GM23248 (cell line): ENCODE measurements at places on chromosomes 1 and 21. TPM values are rescaled to one million over a fixed set of nuclear protein-coding genes. Genes with fewer than 3 reads are reported as not detected.

Gene PROX1
- total RNA-seq = under 0.01 and 0.13 TPM in 2 replicates

DNA sequence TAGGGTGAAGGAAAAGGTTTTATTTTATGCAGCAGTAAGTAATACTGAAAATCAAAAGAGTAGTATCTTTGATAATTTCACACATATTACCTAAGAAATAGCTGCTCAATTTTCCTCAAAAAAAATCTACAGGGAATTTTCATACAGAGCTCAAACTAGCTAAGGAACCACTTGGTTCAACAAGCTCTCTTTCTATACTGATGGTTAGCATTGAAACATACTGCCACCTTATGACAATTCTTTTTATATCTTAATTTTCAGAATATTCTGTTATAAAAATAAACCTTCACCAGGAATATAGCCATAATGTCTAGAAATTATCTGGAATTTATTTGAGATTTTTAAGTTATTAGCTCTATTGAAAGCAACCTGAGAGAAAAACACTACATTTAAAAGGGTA, 142.1 kb downstream of the DPYD start:
- peak; percentile 16 for DNase-seq

DNA sequence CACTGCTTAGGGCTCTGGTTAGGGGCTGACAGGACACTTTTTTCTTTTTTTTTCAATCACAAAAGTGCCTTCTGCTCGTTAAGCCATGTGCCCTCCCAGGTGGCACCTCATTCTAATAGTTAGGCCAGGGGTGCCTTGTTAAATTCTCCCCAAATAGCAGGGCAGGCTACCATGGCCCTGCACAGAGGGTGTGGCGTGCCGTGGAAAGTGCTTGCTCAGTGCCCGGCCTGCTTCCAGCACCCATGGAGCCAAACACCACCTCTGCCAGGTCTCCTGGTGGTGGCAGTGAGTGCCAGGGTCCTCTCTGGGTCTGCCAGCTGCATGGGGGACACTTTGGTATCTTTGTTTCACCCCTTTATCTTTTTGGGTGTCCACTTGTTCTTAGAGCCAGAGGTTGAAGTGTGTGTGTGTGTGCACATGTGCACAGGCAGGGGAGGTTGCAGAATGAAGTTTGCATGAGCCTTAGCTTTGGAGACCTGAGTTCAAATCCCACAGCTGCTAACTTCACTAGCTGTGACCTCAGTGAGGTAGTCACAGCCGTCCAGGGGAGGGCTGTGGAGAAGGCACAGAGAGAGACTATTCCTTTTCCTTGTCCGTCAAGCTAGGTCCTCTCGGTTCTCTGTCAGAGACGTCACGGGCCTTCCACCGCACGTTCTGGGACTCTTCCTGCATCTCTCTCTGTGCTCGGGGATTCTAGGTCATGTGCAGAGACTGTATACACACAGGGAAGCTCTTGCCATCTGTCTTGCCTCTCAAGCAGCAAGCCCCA, 39.9 kb upstream of the CSF3R start:
- DNase-seq = no peak

DNA sequence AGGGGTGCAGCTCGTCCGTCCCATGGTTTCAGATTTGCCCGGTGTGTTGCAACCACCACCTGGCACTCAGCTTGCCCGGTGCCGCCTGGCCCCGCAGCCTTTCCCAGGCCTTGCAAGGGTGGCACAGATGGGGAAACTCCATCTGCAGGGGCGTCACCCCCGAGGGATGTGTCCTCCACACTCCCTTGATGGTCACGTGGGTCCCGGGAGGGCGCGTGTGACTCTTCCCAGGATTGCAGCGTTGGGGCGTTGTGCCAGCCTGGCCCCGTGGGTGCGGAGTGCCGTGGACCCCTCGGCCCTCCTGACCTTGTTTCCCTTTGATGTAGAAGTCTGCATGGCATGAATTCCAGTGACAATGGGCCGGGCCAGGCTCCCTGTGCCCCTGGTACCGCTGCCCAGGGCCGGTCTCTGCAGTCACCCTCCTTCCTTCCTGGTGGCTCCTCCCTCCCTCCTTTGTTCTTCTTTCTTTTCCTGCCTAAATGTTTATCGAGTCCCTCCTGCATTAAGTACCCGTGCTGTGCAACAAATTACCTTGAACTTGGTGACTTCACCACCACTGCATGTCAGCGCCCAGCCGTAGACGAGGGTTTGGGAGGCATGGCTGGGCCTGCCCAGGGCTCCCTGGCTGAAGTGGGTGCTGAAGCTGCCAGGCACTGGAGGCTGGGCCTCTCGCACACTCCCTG, 22.9 kb downstream of the RRP1 start:
- no peak for DNase-seq

- DNase-seq = no peak
Measured at GRCh38 chr1:147745271-147745670, 15.1 kb downstream of the GJA5 start.
